Adrenal gland (tissue), 19 donors: ENCODE measurements at places on chromosomes 4 and X.

DNA sequence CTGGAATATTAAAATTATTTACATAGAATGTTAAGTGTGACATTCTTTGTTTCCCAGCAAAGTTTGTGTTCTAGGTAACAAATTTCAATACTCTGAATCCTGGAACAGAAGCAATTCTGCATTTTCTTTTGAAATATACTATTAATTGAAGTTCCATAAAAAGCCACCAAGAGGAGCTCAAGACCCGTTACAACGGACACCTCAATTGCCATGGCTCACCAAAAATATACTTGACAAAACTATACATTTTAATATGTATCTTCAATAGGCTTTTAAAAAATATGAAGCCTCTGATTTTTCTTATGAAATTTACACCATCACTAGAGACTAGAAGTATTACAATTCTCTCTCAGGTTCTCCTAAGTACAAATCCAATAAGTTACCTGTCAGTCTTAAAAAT, 111.4 kb downstream of the NYX start:
- no peaks in the 10 kb centered on the region for H3K27me3 ChIP-seq
- H3K27ac ChIP-seq = no peak overlapping the region
- no peak for DNase-seq
- no peaks in the 10 kb centered on the region for H3K36me3 ChIP-seq

GRCh38 chr4:127623797-127624083, 9.0 kb upstream of the INTU start:
- H3K27me3 ChIP-seq = peaks cover 19% of the 10 kb centered on the region
- DNase-seq = no peak
- peak overlapping the region; percentile 14 for H3K27ac ChIP-seq

DNA sequence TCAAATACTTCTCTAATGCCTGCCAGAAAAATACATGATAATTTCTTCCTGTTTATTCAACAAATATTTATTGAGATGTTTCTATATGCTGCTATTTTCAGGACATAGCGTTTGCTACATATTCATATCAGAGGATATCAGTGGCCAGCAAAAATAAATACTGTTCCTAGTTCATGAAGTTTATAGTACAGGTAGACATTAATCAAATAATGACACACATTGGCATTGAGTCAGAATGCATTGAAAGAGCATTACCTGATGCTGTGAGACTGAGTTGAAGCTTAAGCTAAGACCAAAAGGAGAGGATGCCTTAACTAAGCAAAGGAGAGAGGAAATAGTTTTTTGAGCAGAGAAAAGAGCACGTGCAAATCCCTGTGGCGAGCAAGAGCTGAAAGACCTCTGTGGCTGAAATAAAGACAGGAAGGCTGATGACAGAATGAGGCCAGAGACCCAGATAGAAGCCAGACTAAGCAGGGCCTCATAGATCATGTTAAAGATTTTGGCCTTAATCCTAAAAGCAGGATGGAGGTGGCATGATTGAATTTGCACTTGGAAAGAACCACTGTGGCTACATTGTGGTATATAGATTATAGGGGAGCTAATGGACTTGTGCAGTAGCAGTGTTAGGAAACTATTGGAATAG, 36.2 kb downstream of the FAM241A start:
- H3K4me1 ChIP-seq = no peaks in the 10 kb centered on the region
- H3K27me3 ChIP-seq = no peaks in the 10 kb centered on the region
- no peak for DNase-seq
- no peaks in the 10 kb centered on the region for H3K36me3 ChIP-seq
- H3K27ac ChIP-seq = no peak overlapping the region
- H3K4me3 ChIP-seq = no peak overlapping the region

DNA sequence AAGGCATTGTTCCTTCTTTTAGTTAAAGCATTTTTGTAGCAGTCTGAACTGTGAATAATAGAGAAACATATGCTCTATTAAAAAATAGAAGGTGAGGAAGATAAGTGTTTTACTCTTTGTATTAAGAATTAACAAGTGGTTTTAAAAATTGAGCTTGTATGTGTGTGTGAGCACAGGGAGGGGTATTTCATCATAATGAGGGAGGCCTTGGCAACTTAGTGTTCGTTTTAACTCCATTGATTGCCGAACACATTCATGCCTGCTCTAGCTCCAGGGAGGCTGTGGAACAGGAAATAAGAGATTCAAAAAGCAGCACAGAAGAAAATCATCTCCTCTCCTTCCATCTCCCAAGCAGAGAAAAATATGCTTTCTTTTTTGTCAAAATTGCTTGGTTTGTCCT, 14.8 kb downstream of the SHROOM3 start:
- H3K27ac ChIP-seq = no peak overlapping the region
- no peaks in the 10 kb centered on the region for H3K36me3 ChIP-seq
- H3K27me3 ChIP-seq = no peaks in the 10 kb centered on the region
- no peaks in the 10 kb centered on the region for H3K4me1 ChIP-seq
- H3K4me3 ChIP-seq = no peak overlapping the region
- no peak for DNase-seq

- no peaks in the 10 kb centered on the region for H3K36me3 ChIP-seq
- no peaks in the 10 kb centered on the region for H3K4me1 ChIP-seq
- no peak for DNase-seq
- no peaks in the 10 kb centered on the region for H3K27me3 ChIP-seq
Observed at GRCh38 chr4:154082760-154083535, 294.1 kb upstream of the SFRP2 start.

DNA sequence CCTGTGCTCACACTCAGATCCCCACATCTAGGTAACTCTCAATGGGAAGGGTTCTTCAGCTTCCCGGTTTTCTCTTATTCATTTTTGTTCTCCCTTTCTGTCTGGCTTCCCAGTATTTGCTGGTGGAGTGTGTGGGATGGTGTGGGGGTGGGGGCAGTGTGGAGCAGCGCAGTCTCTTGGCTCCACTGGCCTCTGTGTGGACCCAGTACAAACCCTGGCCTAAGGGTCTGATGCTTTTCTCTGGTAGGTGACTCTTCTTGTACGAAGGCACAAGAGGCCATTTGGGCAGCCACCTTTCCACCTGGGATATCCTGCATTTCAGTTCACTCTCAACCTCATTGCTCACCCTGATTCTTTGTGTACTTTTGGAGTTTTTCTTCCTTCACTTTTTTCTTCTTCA, 71.3 kb downstream of the NBDY start:
- H3K4me3 ChIP-seq = no peak overlapping the region
- DNase-seq = no peak
- peaks cover 22% of the 10 kb centered on the region for H3K4me1 ChIP-seq
- no peaks in the 10 kb centered on the region for H3K27me3 ChIP-seq
